D721Med (cell line): ENCODE measurements at places on chromosomes 2 and 18.

DNA sequence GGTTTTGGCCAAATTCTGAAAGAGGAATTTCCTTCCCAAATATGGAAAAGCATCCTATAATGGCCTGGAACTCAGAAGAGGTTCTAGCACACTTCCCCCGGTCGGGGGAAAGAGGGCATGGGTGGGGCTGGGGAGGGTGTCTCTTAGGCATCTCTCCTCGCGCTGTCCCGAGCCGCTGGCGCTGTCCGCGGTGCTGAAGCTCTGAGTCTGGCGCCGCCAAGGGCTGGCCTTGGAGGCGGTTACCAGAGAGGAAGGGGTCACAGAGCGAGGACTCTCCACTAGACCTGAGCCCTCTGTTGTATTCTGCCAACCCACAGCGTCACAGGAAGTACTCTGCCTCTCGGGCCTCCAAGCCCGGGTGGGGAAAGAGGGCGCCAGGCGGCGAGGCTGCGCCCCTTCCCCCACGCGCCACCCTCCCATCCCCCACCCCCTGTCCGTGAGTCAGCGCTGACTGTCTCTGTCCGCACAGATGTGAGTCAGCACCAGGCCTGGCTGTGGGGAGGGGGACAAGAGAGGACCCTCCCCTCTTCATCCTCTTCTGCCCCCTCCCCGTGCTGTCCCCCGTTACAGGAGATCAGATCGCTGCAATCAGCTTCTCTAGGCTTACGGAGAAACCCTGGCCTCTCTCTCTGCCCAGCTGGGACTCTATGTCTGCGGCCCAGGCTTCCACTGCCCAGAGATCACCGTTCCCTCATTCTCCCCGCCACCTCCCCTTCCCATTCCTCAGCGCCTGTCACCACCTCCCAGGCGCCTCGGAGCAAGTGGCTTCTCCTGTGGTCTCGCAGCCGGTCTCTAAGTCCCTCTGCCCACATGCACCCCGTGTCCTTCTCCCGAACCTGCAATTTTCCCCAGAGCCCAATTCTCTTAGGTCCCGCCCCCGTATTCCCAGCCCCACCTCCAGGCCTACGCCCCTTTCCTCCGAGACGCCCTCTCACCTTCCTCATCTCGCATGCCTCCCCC, 779 bp downstream of the PTPRN start:
- no peak for DNase-seq

DNA sequence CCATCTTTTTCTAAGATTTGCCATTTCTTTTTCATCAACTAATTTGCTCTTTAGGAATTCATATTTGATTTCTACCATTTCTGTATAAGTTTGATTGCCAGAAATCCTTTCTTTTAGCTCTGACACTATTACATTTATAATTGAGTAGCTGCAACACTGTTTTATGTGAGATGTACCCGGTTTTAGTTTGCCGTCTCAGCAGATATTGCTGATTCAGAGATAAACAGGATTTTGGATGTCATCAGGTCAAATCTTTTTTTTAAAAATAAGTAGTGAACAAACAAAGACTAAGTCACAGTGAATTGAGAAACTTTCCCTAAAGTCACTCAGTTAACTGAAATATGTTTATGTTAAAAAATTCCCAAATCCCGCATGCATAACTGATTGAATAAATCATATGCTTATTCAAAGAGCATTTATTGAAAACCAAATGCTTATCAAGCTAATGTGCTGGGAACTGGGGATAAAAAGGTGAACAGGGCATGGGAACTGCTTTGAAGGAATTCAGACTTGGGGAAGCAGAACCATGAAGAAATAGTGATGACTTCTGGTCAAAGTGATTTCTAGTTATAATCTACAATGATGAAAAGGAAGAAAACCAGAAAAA, 19.5 kb upstream of the CCDC102B start:
- no peak for DNase-seq

GRCh38 chr18:41466436-41467160, 488.4 kb upstream of the PIK3C3 start:
- DNase-seq = no peak

GRCh38 chr2:149538138-149538833, 49.3 kb downstream of the MMADHC start:
- DNase-seq = no peak

DNA sequence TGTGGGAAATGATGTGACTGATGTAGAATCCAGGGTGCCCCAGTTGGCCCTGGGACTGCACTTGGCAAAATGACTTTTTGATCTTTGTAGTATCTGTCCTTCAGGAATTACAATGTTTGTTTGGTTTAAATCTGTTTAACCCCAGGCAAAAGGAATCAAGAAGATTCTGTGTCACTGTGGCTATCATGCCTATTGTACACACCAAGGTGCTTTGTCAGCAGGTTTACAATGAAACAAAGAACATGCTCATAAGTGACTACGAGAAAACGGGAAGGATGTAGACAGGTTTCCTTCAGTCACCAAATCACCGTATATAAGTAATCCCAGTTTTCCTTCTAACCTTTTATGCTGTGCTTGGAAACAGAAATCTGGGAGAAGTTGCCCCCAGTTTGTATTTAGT, 109.5 kb downstream of the RTN4 start:
- no peak for DNase-seq
